Stimulated activated CD4-positive, alpha-beta T cell treated with anti-CD3 and anti-CD28 coated beads, Interleukin-12 subunit alpha, Interleukin-12 subunit beta, amount 100 ng/mL, for 4 hours (primary cell): ENCODE measurements at places on chromosomes 13 and 19.
A peak's percentile ranks its signal among the peaks of the same experiment; 100 is the strongest.

- no peak for DNase-seq
Measured at GRCh38 chr13:77002590-77003190, 10.8 kb downstream of the CLN5 start.

DNA sequence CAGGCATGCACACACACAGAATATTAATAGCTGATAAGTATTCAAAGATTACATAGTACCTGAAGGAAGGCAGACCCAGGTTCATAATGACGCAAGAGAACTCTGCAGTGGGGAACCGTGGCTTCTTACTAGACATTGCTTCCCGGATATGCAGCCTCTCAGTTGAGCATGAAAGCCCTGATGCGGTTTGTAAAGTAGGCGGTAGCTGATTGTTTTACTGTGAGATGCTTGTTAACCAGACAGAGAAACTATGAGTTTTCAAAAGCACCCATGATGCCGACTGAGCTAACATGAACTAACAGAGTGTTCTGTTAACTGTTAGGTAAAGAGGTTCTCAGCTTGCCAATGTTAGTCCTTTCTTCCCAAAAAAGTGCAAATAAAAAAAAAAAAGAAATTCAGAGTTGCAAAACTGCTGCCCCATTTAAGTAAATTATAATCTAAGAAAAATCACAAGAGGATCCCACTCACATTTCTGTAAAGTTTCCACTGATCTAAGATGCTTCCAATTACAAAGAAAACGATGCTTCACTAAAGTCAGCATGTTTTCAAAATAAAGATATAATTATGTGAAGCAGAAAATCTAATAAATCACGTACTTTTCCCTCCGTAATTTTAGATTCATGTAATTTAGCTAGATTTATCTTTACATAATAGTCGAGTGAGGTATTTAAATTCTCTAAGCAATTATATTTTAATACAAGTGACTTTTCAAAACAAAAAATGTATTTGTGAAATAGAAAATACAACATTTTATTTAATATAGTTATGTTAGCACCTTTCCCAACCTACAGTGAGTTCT lies 2.2 kb downstream of the FLT1 start:
- DNase-seq, result peak; percentile 12

DNA sequence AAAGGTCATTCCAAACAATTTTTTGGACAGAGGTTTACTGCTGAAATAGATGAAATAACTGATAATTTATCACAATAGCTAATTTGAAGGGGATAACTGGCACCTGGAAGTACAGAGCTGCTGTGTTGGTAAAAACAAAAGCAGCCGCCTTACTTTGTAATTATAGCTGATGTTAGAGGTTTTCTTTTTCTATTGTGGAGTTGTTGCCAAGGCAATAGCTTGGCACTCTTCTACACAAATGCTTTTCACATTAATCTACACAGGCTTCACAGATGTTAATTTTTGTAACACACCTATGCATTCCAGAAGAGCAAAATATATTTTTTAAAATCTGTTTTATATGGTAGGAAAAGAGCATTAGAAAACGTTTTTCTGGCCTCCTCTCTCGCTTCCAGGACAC lies 56.9 kb downstream of the LACC1 start:
- no peak for DNase-seq

DNA sequence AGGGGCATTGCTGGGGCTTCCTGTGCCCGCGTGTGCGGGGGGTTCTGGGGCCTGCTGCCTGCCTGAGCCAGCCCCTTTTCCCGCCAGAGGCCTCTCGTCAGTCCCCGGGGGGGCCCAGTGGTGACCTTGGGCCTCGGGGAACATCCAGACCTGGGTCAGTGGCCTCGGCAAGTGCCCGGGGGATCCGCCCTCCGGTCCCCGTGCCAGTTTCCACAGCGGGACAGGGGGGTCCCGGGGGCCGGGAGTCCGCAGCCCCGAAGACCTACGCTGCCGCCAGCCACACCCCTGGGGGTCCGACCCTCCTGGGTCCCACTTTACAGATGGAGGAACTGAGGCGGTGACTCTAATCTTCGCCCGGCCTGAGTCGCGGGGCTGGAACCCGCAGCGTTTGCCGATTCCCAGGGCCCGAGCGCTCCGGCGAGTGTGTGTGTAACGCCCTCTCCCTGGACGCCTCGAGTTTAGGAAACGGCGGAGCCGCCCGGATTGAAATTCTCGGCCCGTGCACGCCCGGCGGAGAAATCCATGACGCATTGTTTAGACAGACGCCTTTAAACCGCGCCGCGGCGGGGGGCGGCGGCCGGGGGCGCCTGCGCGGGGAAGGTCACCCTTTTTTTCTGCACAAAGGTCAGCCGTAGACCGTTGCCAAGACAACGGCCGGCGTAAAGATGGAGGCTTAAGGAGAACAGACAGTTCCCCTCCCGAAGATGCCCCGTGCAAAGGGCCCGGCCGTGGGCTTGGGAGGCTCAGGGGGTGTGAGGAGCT lies 39.3 kb downstream of the EFNA2 start:
- DNase-seq, result peak; percentile 6

- no peak for DNase-seq
Measured at GRCh38 chr19:16111909-16112752, 442 bp downstream of the RAB8A start.

DNA sequence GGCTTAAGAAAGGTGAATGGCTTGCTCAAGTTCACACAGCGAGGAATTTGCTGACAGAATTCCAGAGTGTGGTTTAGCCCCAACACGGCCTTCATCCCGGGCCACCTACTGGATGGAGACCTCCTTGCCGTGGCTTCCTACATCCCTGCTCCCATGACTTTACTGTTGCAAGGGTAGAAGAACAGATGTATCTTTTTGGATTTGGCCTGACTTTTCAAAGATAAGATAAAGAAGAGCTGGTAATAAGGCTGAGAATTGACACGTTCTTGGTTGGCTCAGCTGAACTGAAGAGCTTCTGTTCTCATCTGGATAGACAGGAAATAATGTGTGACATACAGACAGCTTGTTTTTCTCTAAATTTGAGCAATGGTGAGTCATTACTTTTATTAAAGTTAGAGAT lies 113.1 kb downstream of the KLF5 start:
- DNase-seq, result no peak

DNA sequence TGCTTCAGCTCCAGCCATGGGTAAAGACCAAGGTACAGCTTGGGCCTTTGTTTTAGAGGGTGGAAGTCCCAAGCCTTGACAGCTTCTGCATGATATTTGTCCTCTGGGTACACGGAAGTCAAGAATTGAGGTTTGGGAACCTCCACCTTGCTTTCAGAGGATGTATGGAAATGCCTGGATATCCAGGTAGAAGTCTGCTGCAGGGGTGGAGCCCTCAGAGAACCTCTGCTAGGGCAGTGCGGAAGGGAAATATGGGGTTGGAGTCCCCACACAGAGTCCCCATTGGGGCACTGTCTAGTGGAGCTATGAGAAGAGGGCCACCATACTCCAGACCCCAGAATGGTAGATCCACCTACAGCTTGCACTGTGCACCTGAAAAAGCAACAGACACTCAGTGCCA lies 23.0 kb upstream of the MYO16 start:
- no peak for DNase-seq

- DNase-seq, result no peak
Measured at GRCh38 chr19:9407827-9408226, 27.5 kb downstream of the ZNF266 start.

DNA sequence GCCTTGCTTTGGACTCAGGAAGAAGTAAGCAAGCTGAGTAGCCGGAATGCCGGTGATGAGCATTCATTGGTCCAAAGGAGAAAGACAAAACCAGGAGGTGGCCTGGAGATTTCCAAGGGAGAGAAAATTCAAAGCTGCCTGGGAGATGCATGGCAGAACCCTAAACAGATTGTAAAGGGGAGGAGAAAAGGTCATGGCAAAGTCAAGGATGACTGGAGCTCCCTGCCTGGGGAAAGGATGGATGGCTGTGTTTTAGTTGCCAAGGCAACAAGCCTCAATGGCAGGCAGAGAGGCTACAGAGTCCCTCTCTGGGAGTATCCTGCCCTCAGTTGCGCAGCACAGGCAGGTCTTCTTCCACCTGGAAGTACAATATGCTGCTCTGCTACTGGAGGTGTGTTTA lies 134.0 kb downstream of the ENOX1 start:
- DNase-seq, result no peak

- DNase-seq, result no peak
Measured at GRCh38 chr13:30872685-30873461, 33.2 kb upstream of the MEDAG start.

GRCh38 chr13:46536341-46536740 lies 16.6 kb upstream of the LRCH1 start:
- no peak for DNase-seq

DNA sequence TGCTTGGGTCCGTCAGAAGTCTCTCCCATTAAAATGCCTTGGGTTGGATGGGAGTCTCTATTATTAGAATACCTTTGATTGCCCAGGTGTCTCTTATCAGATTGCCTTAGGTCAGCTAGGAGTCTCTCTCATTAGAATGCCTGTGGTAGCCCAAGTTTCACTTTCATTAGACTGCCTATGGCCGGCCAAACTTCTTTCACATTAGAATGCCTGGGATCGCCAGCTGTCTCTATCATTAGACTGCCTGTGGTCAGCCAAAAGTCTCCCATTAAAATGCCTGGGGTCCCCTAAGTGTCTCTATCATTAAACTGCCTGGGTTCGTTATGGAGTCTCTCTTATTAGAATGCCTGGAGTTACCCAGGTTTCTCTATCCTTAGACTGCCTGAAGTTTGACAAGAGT lies 1476.7 kb downstream of the UQCRFS1 start:
- no peak for DNase-seq
